Stomach (tissue), 19 donors: ENCODE measurements at places on chromosomes 7 and 10.

- no peak for DNase-seq
These were observed 106.0 kb downstream of the UPF2 start for GRCh38 chr10:11936389-11937152.

GRCh38 chr10:35372329-35372728, 36.0 kb downstream of the CCNY start:
- no peak for DNase-seq

DNA sequence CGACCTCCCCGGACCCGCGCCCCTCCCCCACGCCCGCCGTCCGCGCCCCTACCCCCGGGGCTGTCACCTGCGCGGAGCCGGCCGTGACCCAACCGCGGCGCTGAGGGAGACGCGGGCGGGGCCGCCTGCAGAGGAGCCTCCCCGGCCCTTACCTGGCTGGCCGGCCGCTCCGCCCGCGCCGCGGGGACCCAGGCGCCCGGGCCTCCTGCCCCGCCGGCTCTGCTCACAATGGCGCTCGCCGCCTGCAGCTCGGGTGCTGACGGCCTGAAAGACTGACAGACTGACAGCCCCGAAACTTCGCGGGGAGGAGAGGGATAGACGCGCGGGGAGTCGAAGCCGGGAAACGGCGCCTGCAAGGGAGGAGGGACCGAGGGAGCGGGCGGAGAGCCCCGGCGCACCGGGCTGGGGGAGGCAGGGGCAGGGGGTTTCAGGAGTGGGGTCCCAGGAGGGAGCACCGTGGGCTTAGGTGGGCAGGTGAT, 393 bp downstream of the ZNF467 start:
- peak; percentile 44 for DNase-seq

DNA sequence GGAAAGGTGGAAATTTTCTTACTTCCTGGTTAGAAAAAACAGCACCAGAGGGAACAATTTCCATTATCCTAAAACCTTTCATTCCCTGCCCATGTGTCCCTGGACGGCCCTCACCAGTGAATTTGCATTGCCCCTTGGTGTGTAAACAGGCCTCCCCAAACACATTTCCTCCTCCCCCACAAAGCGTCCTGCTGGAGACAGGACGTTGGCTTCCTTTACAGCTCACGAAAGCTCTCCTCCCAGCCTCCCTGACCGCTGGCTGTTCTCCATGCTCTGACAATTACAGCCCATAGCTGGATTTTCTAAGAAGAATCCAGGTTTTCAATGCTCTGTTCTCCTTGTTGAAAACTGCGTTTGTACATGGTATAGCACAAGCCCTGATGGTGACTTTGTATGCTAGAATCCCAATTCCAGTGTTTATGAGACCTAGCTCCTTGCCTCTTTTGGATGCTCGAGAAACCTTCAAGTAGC, 724.2 kb upstream of the CELF2 start:
- peak; percentile 67 for DNase-seq

DNA sequence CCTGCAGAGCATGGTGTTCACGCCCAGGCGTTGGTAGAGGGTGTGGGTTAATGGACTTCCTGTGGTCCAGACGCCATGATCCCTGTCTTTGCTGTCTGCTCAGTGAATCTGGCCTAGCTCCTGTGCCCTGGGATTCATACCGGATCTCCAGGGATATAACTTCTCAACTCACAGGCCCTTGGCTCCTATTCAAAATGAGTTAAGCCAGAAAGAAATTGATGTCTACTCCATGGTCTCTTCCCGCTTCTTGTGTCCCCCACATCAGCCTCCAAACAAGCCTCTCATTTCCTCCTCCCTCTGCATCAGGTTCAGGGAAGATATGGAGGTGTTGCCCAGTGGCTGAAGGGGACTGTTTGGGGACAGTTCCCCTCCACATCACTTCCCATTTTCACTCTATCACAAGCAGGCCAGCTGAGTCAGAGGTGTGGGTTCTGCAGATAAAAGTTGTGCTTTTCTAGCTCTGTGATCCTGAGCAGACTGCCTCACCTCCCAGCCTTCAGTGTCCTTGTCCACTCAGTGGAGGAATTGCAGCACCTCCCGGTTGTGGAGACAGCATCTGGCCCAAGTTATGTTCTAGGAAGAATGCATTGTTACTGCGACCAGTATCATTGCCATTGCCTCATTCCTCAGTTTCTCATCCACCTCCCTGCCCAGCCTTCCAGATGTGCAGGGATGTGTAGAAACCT, 22.5 kb downstream of the AKR1E2 start:
- DNase-seq, result no peak

GRCh38 chr7:140688341-140688740, 8.2 kb upstream of the NDUFB2 start:
- no peak for DNase-seq

DNA sequence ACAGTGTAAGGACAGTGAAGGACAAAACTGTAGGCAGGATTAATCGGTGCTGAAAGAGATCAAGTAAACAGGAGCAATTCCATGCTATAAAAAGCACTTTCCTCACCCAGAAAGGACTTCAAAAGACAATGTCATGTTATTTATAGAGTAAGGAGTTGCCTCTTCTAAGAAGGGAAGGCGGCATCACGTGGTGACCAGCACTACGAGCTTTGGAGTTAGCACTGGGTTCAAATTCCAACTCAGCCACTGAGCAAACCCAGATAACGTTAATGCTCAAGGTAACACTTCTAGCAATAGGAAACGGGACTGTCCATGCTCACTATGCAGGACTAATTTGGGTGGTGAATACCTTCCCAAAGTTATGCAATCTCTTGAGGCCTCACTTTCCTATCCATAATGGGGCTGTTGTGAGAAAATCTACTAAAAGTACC, 715 bp upstream of the PANK1 start:
- DNase-seq, result peak; percentile 75

GRCh38 chr10:72085864-72086465, 2.4 kb downstream of the SPOCK2 start:
- no peak for DNase-seq

GRCh38 chr10:68848806-68849205, 21.5 kb downstream of the STOX1 start:
- DNase-seq, result no peak

- no peak for DNase-seq
These were observed 554.8 kb downstream of the SORCS1 start for GRCh38 chr10:106609470-106610266.

GRCh38 chr7:43721193-43721806, 8.0 kb downstream of the COA1 start:
- peak; percentile 77 for DNase-seq

GRCh38 chr10:67807855-67808456, 30.0 kb downstream of the DNAJC12 start:
- no peak for DNase-seq

DNA sequence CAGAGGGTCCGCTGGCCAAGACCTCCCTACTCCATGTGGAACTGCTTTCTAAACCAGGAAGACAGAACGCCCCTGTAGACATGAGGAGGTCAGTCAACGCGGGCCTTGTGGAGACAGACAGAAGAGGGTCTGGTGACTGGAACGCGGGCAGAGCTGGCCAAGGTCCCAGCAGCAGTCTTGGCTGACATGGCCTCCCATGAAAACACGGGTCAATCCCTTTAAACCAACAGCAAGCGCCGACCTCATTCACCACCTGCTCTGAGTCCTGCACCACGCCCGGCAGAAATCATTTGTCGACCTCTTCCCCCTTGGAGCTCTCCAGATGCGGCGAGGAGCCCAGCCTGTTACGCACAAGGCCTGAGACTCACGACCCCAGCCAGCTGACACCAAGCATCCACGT, 78.5 kb downstream of the ZRANB1 start:
- no peak for DNase-seq

GRCh38 chr10:15227611-15228372, 59.3 kb upstream of the NMT2 start:
- no peak for DNase-seq

- DNase-seq, result no peak
These were observed 28.8 kb downstream of the PROSER2 start for GRCh38 chr10:11851910-11852309.

DNA sequence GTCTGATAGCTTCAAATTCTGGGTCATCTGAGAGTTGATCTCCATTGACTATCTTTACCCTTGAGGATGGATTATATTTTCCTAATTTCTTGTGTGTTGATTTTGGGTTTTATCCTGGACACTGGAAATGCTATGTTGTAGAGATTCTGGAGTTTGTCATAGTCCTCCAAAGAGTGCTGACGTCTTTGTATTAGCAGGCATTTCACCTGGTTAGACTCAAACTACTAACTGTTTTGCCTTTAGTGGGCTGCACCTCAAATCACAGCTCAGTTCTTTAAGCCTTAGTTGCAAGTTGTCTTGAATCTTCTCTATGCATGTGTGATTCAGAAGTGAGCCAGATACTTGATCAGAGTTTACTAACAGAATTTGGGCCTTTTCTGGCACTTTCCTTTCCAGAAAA, 264.3 kb downstream of the RPS24 start:
- DNase-seq, result no peak

DNA sequence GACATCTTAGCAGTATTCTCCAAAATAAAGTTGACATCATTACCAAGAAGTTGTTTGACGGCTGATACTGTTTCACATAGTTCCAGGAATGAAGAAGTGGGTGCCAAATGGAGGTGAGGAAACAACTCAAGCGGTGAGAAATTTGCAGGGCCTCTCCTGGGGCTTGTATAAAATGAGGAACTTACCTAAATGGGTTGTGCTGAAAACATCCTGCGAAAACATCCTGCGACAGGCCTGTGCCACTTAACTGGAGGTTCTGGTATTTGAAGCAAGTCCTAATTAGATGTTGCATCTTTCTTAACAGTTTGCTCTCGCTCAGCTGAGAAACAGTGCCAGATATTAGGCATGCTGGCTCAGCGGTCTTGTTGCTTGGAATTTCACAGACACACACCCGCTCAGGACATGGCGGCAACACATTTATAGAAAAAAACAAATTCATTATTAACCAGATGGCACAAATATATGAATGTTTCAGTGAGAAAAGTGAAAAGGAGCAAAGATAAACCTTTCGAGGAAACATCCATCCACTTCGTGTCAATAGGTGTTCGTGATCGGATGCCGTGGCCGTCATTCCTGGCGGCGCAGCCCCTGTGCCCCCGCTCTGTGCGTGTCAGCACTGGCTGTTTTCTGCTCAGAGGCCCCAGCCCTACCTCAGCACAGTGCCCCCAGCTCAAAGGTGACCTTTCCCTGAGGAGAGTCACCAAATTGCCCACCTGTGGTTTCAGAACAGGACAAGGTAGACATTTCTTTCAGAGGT, 48.1 kb downstream of the CDC123 start:
- DNase-seq, result peak; percentile 28

DNA sequence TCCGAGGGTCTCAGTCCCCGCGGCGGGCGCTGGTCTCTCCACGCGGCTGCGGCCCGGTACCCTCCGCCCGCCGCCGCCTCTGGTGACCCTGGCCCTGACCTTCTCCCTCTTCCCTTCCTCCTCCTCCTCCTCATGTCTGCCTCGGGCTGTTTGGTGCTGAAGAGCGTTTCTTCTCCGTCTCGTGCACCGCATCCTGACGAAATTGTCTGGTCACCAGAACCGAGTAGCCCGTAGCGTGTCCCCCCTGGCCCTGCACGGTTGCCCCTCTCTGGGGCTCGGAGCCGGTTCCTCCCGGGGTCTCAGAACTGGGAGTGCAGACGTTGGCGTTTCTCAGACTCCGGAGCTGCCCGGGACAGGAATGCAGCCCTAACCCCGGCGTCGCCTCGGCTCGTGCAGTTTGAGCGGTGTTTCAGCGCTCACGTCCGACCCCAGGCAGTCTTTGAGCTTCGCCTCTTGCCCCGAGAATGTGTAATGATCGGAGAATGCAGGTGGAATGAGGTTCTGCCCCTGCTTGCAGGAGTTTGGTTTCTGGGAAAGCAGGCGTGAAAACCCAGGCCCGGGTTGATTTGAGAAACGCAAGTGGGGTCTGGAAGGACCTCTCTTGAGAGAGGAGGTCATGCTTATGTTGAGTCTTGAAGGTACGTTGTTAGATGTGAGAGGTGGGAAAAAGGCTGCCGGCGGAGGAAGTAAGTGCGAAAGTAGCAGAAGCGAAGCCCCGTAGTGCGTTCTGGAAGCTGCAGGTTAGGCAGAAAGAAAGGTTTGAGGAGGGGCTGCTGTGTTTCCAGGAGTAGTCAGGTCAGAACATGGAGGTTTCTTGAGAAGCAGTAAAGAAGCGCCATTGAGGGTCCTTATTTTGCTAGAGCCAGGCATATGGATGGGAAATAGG, 743 bp downstream of the RBM17 start:
- peak; percentile 64 for DNase-seq

- no peak for DNase-seq
These were observed 1071.2 kb downstream of the TYW1 start for GRCh38 chr7:68067845-68068244.

DNA sequence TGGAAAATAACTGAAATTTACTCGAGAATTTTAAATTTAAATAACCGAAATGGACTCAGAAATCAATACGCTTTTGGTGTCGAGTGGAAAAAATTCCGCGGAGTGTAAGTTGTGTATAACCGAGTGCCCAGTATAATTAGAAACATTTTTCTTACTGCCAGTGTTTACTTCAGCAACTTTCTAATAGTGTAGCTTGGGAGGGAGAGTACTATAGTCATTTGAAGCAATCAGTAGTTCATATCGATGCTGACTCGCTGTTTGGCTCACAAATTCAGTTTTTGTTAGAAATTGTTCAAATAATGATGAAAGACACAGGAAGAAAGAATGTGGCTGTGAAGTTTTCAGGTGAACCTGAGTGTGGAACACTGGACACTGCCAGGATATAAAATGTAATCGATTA, 658.6 kb upstream of the FOXK1 start:
- no peak for DNase-seq

GRCh38 chr7:19351341-19352304, 206.4 kb upstream of the FERD3L start:
- DNase-seq, result no peak

DNA sequence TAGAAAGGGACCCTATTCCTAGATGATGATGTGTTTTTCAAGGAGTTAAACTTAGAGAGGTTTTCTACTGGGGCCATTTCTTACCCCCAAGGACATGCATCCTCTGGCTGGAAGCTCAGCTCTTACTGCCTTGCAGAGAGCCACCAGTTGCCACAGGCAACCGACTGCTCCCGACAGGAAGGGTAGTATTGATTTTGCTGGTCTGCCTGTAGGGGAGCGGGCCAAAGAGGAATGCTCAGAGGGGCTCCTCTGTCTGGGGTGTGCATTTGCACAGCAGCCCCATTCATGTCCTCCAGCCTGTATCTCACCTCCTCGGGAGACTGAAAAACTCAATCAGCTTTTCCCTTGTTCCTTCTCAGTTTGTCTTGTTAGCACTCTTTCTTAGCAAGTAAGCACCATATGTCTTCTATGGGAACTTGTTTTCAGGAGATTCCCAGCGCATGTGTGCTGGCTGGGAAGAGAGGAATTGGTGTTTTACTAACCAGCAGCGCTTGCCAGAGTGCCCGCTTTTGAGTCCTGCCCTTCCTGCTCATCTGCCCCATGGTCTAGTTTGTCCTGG, 739.0 kb upstream of the GALNT17 start:
- no peak for DNase-seq

DNA sequence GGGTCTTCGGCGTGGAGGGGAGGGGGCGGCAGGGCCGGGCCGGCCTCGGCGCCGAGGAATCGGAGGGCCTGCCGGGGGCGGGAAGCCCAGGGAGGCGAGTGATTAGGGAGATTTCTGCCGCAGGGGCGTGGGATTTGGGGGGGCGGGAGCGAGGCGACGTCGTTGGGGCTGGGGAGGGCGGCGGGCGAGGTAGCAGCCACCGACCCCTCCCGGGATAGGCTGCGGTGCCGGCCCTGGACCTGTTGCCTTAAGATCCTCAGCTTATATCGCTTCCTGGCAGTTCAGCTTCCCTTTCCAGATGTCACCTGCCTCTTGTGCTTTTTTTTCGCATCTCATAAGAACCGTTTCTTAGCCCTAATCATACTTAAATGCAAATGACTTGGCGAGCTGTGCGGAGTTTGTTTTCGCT, 655 bp downstream of the LMTK2 start:
- DNase-seq, result peak; percentile 28

GRCh38 chr10:72328829-72329204, 25.9 kb downstream of the DNAJB12 start:
- DNase-seq, result peak; percentile 44
